Activated CD8-positive, alpha-beta memory T cell treated with anti-CD3 and anti-CD28 coated beads for 24 hours (primary cell): ENCODE measurements at places on chromosomes 12 and 14.
A peak's percentile ranks its signal among the peaks of the same experiment; 100 is the strongest.

GRCh38 chr12:71828813-71829212, 10.7 kb upstream of the TBC1D15 start:
- DNase-seq = no peak

GRCh38 chr12:105995961-105996431, 142.8 kb downstream of the NUAK1 start:
- no peak for DNase-seq

- DNase-seq = no peak
Measured at GRCh38 chr12:49041881-49042484, 18.6 kb downstream of the KMT2D start.

DNA sequence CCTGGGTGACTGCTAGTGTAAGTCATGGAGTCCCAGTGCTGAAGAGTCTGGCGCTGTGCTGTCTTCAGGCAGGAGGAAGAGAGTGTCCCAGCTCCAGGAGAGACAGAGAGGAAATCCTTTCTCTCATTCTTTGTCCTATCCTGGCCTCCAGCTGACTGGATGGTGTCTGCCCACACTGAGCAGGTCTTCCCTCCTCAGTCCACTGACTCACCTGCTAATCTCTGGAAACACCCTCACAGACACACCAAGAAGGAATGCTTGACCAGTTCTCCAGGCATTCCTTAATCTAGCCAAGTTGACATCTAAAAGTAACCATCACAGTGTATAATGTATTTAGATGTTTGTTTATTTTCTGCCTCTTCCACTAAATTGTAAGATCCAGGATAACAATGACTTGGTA, 53.9 kb downstream of the EMP1 start:
- DNase-seq = no peak

DNA sequence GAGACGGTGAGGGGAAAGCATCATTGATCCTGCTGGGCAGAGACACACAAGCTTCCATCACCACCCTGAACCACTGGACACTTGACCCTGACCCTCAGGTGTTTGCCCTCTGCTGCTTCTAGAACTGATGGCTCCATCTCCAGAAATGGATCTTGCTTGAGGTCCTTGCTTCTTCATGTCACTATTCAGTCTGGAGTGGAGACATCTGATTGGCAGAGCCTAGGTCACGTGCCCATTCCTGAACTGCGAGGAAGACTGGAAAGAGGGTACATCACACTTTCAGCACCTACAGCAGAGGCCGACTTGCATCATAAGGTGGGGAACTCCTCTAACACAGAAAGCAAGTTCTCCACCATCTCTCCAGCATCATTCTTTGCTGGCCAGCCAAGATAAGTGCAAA, 106.7 kb upstream of the COCH start:
- DNase-seq = no peak

DNA sequence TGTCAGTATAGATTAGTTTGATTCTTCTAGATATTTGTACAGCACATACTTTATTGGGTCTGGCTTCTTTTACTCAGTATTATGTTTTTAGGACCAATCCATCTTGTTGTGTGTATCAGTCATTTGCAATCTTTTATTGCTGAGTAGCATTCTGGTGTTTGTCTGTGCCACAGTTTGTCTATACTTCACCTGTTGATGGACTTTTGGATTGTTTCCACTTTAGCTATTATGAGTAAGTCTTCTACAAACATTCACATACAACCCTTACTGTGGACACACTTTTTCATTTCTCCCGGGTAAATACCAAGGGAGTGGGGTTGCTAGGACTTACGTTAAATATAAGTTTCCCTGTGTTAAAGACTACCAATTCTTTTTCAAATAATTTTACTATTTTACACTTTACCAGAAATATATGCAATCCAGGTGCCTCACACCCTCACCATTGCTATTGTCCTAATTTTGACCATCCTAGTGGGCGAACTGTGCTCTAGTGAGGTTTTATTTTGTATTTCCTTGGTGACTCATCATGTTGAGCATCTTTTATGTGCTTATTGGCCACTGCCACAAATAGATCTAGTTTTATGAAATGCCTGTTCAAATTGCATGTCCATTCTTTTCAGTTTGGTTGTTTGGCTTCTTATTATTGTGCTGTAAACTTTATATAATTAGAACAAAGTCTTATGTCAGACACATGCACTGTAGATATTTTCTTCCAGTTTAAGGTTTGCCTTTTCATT, 304.7 kb upstream of the TMTC1 start:
- DNase-seq = no peak

- no peak for DNase-seq
Measured at GRCh38 chr14:59069163-59069854, 119.2 kb upstream of the DAAM1 start.

DNA sequence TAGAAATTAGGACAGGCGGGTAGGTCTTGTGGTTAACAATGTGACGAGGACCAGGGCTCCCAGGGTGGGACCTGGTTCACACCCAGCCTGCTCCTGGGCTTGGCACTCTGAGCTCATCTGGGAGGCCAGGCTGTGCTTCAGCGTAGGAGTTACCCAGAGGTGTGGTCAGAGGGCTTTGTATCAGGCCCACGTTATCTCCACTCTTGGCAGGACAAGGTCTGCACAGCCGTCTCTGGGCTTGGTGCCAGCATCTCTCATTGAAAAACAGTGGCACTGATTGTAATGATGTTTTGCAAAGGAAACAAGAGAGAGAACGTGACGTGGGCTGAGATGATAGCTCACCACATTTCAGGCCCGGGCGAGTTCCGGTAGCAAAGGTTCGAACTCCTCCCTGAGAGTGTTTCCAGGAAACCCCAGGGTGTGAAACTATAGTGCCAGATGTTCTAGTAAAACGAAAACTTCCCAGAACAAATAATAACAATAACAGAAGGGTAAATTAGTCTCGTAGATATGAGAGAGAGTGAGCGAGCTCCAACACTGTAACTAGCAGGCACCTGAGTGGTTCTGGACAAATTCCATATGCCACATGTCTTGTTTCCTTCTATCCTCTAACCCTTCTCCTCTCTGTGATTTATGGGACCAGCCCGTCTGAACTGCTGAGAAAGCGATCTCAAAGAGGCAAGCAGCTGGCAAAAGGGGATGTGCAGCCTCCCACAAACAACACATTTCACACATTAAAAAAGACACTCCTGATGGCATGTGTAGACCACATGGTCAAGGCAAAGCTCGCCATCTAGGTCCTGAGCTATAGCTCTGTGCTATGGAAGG, 227.3 kb downstream of the KTN1 start:
- peak; percentile 77 for DNase-seq

DNA sequence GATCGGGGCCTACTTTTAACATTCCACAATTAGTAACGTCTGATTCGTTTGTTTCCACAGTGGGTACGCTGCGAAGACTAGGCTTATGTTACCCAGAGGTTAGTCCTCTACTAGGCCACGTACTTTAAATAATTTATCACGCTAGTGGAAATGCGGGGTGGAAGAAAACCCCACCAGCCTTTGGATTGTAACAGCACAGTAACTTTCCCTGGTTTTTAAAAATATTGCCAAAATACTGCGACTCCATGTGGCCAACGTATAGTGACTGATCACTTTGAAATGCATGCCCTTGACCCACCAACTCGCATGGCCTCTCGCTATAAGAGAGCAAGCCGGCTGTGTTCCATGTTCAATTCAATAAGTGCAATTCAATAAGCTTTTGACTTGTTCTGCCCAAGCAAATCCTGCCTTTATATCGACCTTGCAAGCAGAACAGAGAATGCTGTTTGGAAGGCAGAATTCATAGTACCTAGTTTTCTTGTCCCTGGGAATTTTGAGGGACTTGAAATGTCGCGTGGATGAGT, 882 bp upstream of the GTF2A1 start:
- DNase-seq = no peak

DNA sequence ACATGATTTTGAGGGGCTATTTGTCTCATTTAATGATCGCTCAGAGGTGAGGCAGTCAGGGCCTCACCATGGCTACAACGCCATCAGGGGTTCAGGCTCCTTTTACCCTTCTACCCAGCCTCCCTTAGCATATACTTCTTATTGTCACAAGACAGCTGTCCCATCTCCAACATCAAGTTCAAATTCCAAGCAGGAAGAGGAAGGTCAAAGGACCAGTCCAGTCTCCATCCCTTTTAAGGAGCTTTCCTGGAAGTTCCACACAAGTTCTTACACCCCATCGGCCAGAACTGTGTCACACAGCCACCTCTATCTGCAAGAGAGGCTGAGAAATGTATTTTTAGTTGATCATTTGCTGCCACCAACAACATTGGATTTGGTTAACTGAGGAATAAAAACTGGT, 8.3 kb upstream of the TMEM106C start:
- DNase-seq = no peak

- no peak for DNase-seq
Measured at GRCh38 chr12:46676797-46677520, 148.8 kb downstream of the SLC38A4 start.

DNA sequence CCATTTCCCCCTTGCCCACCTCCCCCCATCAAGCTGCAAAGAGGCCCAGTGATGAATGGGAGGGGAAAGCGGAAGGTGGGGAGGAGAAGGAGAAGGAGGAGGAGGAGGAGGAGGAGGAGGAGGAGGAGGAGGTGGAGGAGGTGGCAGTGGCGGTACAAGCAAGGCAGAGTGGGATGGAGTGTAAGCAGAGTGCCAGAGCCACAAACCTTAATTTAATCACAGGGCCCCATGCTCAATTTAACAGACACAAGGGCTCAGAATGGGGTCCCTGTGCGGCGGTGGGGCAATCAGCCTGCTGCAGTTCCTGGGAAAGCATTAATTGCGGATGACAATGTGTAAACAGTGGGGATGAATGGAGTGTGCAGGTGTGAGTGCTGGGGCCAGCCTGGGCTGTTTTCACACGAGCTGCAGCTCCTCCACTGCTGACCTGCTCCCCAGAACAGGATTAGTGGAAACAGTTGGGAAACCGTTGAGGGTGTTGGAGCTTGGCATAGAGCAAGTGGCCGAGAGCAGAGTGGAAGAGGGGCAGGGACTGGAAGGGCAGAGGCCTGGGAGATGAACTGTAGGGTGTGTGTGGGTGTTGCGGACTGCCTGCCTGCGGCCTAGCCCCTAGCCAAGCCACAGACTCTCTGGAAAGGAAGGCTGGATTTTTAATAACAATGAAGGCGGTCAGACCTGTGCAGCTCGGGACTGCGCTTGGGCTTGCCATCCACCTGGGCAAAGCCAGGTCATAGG, 36.4 kb upstream of the SMOC1 start:
- no peak for DNase-seq

DNA sequence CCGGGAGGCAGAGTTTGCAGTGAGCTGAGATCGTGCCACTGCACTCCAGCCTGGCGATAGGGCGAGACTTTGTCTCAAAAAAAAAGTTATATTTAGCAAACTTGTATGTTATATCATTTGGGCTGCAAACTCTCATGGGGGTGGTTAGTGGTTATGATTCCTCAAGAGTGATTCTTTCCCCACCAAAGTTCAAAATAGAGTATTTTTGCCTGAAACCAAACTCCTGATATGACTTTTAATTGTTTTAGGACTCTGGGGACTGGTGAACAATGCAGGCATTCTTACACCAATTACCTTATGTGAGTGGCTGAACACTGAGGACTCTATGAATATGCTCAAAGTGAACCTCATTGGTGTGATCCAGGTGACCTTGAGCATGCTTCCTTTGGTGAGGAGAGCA, 18.6 kb downstream of the HSD17B6 start:
- DNase-seq = no peak
